HFFc6 (cell line): ENCODE measurements at places on chromosomes 6 and 20. TPM values are rescaled to one million over a fixed set of nuclear protein-coding genes. Genes with fewer than 3 reads are reported as not detected.

Gene RSPO3
- not detected in 3 replicates for total RNA-seq

- H3K27me3 ChIP-seq: peaks cover 11% of the 10 kb centered on the region
- no peaks in the 10 kb centered on the region for H3K4me1 ChIP-seq
- no peaks in the 10 kb centered on the region for H3K36me3 ChIP-seq
- no peak overlapping the region for H3K4me3 ChIP-seq
- peak; percentile 59 for DNase-seq
Observed at GRCh38 chr20:33862709-33863403, 51.7 kb downstream of the CHMP4B start.

DNA sequence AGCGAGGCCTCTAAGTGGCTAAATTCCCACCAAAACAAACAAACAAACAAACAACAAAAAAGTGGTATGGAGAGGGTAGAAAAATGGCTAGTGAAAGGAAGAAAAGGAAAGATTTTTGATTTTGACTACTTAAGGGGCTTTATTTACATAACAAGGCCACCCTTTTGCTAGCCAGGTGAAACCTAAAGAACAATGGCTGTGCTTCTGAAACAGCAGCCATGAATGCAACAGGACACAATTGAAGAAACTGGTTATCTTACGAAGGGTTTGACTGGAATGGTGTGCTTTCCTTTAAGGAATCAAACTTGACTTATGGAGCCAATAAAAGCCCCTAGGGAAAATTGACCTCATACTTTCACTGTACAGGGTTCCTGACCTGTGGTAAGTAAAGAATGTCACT lies 68.9 kb downstream of the ERMARD start:
- H3K4me1 ChIP-seq: no peaks in the 10 kb centered on the region
- H3K36me3 ChIP-seq: no peaks in the 10 kb centered on the region
- DNase-seq: no peak
- H3K4me3 ChIP-seq: no peak overlapping the region
- H3K27me3 ChIP-seq: peaks cover 9% of the 10 kb centered on the region

Gene ENTPD6
- 46.1 to 50.2 TPM (median 46.2 TPM) in 3 replicates for total RNA-seq

Gene LPA
- not detected in 3 replicates for total RNA-seq

Gene EPPIN
- not detected in 3 replicates for total RNA-seq

DNA sequence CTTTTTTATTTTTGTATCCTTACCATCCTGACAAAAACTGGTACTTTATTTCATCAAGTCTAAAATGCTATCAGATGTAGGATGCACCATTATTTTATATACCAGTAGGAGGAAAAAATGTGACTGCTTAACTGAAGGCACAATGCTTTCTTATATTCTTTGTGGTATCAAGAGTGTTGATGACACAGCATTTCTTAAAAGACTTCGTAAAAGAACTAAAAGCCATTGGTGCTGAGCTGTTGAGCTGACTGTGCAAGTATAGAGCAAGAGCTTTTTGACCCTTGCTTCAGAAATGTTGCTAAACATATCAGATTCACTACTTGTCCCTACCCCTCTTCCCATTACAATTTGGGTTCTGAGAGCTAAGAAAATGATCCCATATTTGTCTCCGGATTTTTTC lies 17.5 kb downstream of the SF3B5 start:
- H3K36me3 ChIP-seq: no peaks in the 10 kb centered on the region
- no peaks in the 10 kb centered on the region for H3K4me1 ChIP-seq
- peaks cover 10% of the 10 kb centered on the region for H3K27me3 ChIP-seq

DNA sequence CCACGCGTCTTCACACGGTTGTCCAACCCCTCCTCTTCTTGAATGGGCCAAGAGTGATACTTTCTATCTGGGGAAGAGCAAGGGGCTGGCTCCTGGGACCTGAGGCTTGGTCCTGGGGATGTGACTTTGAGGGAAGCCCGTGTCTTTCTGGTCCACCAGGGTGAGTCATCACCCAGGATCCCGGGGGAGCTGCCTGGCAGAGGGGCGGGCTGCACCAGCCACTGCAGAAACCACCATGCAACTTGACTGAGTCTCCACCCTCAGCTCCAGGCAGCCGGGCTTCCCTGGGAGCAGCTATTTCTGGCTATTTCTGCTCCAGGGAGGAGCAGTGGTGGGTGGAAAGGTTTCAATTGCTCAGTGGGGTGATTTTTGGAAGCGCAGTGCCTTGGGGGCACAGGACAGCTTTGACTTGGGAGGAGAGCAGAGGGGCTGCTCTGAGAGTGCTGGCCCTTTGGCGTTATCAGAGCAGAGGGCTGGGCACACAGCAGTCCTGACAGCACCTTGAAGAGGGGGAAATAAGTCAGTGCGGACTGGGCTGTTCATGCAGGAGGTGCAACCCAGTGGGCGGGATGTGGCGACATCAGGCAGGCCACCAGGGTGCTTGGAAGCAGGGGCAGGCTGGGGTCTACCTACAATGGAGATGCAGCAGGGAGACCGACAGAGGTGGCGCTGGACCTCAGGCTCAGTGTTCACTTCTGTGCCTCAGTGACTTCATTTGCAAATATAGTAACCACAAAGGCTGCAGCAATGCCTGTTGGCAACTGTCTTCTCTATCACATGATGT lies 45.1 kb upstream of the FAM83D start:
- no peak overlapping the region for H3K27ac ChIP-seq
- H3K36me3 ChIP-seq: no peaks in the 10 kb centered on the region
- H3K27me3 ChIP-seq: peaks cover 27% of the 10 kb centered on the region
- peaks cover 7% of the 10 kb centered on the region for H3K4me1 ChIP-seq
- DNase-seq: no peak
- no peak overlapping the region for H3K4me3 ChIP-seq

DNA sequence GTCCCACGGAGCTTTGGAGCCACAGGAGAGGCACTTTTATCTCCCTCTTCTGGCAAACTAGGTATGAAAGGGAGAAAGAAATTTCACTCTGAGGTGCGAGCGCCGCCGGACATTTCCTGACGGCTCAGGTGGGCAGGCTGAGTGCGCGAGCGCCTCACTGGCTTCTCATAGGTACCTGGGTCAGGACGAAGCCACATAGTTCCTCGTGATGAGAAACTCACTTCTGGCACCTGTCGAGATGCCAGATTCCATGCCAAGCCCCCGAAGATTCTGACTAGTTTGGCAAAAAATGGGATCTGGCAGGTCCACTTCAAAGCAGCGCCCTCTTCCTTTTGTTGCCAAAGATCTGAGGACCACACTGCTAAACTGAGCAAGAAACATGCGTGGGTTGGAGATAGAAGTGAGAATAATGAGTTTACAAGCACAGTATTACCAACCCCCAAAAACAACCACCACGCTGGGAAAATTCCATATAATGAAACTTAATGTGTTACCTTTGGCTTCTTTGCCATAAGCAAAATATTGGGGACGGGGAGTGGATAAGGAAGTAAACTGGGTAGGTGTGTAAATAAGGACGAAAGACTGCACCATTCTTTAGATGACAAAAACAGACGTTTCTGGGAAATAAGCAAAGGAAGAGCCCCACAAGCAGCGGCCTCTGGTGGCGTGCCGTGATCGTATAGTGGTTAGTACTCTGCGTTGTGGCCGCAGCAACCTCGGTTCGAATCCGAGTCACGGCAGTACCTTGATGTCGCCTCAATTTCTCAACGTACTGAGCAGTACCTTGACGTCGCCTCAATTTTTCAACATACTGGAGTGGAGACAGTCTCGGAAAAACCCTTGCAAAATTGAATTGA lies 89.8 kb upstream of the PRSS16 start:
- no peaks in the 10 kb centered on the region for H3K36me3 ChIP-seq
- peak overlapping the region; percentile 89 for H3K4me3 ChIP-seq
- DNase-seq: peak; percentile 92
- peaks cover 38% of the 10 kb centered on the region for H3K4me1 ChIP-seq

DNA sequence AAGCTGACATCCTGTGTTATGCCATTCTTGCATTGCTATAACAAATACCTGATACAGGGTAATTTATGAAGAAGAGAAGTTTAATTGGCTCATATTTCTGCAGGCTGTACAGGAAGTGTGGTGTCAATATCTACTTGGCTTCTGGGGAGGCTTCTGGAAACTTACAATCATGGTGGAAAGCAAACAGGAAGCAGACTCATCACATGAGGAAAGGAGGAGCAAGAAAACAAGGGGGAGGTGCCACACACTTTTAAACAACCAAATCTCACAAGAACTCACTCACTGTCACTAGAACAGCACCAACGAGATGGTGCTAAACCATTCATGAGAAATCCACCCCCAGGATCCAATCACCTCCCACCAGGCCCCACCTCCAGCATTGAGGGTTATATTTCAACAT lies 143.1 kb upstream of the GGTLC1 start:
- no peak for DNase-seq
- H3K36me3 ChIP-seq: no peaks in the 10 kb centered on the region
- no peak overlapping the region for H3K27ac ChIP-seq
- peaks cover 1% of the 10 kb centered on the region for H3K27me3 ChIP-seq

DNA sequence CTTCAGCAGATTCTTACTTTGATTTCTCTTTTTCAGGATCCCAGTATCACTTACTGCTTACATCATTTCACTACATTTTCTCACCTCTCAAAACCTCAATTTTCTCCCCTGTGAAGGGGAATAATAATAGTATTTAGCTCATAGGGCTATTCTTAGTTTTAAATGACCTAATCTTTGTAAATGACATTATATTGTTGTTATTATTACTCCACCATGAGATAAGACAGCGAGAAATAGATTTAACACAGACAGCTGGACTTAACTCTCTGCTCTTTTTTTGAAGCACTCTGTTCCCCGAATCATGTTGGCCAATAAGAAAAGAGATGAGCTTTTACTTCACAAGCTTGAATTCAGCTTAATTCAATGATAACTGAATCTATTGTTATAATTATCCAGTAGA lies 108.5 kb upstream of the QKI start:
- no peak overlapping the region for H3K4me3 ChIP-seq
- H3K4me1 ChIP-seq: peaks cover 18% of the 10 kb centered on the region; the same call in 1 of the 2 replicates
- H3K27ac ChIP-seq: no peak overlapping the region
- peaks cover 8% of the 10 kb centered on the region; the same call in 1 of the 2 replicates for H3K27me3 ChIP-seq

DNA sequence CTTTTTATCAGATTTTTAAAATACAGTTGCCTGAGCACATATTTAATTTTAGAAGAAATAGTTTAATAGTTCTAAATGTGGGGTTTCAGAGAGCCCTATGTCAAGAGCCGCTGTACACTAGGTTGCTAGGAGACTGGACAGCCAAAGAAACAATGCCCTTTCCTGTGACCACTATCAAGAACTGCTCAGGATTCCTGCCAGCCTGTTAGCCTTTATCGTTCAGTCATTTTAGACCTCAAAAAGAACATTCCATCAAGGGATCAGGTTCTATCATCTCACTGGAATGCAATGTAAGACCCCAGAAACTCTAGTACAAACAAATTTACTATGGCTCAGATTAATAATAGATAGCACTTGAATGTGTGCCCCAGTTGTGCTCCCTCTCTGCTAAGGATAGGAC lies 181.2 kb upstream of the CCN2 start:
- no peaks in the 10 kb centered on the region for H3K36me3 ChIP-seq
- peak overlapping the region; percentile 99 for H3K27ac ChIP-seq
- DNase-seq: peak; percentile 51
- no peaks in the 10 kb centered on the region for H3K27me3 ChIP-seq

GRCh38 chr6:31495580-31495979 lies 2.4 kb upstream of the MICB start:
- H3K36me3 ChIP-seq: peaks cover 4% of the 10 kb centered on the region; the same call in 1 of the 2 replicates
- DNase-seq: peak; percentile 75
- peaks cover 2% of the 10 kb centered on the region for H3K27me3 ChIP-seq
- H3K4me1 ChIP-seq: peaks cover 58% of the 10 kb centered on the region
- H3K27ac ChIP-seq: peak overlapping the region; percentile 89
- H3K4me3 ChIP-seq: peak overlapping the region; percentile 75

Gene TCF15
- not detected in 3 replicates for total RNA-seq

DNA sequence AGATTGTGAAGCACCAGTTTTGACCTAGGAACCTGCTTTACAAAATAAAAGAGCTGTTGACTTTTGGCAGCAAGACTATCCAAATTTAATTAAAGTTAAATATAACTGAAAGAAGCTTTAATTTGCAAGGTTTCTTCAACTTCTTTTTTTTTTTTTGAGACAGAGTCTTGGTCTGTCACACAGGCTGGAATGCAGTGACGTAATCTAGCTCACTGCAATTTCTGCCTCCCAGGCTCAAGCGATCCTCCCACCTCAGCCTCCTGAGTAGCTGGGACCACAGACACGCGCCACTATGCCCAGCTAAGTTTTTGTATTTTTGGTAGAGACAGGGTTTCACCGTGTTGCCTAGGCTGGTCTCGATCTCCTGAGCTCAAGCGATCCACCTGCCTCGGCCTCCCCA lies 13.7 kb upstream of the CSE1L start:
- H3K27ac ChIP-seq: no peak overlapping the region
- H3K4me3 ChIP-seq: no peak overlapping the region
- peaks cover 8% of the 10 kb centered on the region; the same call in 1 of the 2 replicates for H3K4me1 ChIP-seq
- peaks cover 25% of the 10 kb centered on the region for H3K36me3 ChIP-seq

GRCh38 chr6:13487122-13488014 lies at the start of gene GFOD1:
Gene GFOD1 (minus strand): TSS chr6:13487600. CDS start chr6:13486890, 710 bp downstream.
- peak within 1 kb of the TSS; percentile 76 for H3K27ac ChIP-seq
- DNase-seq: peak; percentile 76
- peaks cover 28% of the 10 kb centered on the region for H3K4me1 ChIP-seq
- H3K4me3 ChIP-seq: peak within 1 kb of the TSS; percentile 88

GRCh38 chr6:109308018-109308492 lies 74.2 kb downstream of the CD164 start:
- peaks cover 27% of the 10 kb centered on the region for H3K4me1 ChIP-seq
- H3K4me3 ChIP-seq: no peak overlapping the region

Gene GFOD1
- total RNA-seq: 2.3 and 3.9 TPM in 2 replicates

Gene EEF1A1
- total RNA-seq: 8,582 to 10,319 TPM (median 10,180 TPM) in 3 replicates

GRCh38 chr6:93746892-93747291 lies 327.5 kb upstream of the EPHA7 start:
- no peaks in the 10 kb centered on the region for H3K36me3 ChIP-seq
- H3K4me3 ChIP-seq: no peak overlapping the region
- H3K27ac ChIP-seq: no peak overlapping the region
- no peaks in the 10 kb centered on the region for H3K4me1 ChIP-seq
- no peak for DNase-seq
- no peaks in the 10 kb centered on the region; the same call in 1 of the 2 replicates for H3K27me3 ChIP-seq

- DNase-seq: peak; percentile 56
- peaks cover 17% of the 10 kb centered on the region for H3K36me3 ChIP-seq
- no peaks in the 10 kb centered on the region for H3K27me3 ChIP-seq
- H3K4me1 ChIP-seq: peaks cover 91% of the 10 kb centered on the region
- H3K4me3 ChIP-seq: peak overlapping the region; percentile 65
Observed at GRCh38 chr6:117498159-117498558, 15.7 kb downstream of the DCBLD1 start.

Gene BANF2
- not detected in 2 replicates for total RNA-seq

- no peak overlapping the region; the same call in 1 of the 2 replicates for H3K27ac ChIP-seq
- peaks cover 10% of the 10 kb centered on the region for H3K4me1 ChIP-seq
- H3K27me3 ChIP-seq: peaks cover 1% of the 10 kb centered on the region; the same call in 1 of the 2 replicates
Observed at GRCh38 chr6:142167071-142167470, 20.0 kb downstream of the VTA1 start.

GRCh38 chr20:19588241-19588640 lies 169.8 kb upstream of the RIN2 start:
- no peaks in the 10 kb centered on the region for H3K4me1 ChIP-seq
- no peaks in the 10 kb centered on the region for H3K36me3 ChIP-seq
- DNase-seq: no peak
- H3K27me3 ChIP-seq: peaks cover 4% of the 10 kb centered on the region; the same call in 1 of the 2 replicates

Gene LST1
- total RNA-seq: not detected in 3 replicates
